ENCODE measurements at places on chromosomes 16 and 17.

- H3K27ac ChIP-seq, result no peak overlapping the region
- DNase-seq, result no peak
- peaks cover 19% of the 10 kb centered on the region for H3K27me3 ChIP-seq
- peaks cover 23% of the 10 kb centered on the region for H3K36me3 ChIP-seq
- H3K4me3 ChIP-seq, result peak overlapping the region; percentile 68
Measured at GRCh38 chr17:39208893-39209292, 8.8 kb downstream of the RPL19 start.

DNA sequence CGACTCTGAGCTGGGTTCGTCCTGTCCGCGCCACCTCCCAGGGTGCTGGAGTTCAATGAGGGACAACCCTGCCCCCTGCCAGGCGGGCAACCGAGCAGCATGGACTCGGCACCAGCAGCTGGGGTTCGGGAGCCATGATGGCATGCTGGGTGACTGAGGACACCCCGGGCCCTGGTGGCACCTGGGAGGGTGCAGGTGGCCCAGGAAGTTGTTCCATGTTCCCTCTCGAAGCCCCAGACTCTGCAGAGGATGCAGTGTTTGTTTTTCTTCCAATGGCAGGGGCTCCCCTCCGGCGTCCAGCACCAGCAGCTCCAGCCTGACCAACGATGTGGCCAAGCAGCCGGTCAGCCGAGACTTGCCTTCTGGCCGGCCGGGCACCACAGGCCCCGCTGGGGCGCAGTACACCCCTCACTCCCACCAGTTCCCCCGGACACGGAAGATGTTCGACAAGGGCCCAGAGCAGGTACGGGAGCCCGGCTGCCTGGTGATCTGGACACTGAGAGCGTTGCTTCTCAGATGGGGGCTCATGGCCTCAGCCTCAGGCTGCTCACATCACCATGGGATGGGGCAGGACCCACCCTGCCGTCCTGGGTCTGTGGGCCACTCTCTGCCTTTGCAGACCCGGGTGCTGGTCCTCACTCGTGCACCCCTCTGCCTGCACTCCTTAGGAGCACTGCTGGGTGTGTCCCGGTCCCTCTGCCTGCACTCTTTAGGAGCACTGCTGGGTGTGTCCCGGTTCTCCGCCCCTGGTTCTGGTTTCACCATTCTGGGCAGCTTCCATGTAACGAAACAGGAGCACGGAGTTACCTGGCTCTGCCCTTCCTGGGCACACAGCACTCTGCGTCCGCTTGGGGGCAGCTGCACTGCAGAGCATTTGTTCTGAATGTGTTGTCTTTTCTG lies 68.2 kb upstream of the CHMP6 start:
- no peaks in the 10 kb centered on the region for H3K4me1 ChIP-seq
- no peak overlapping the region for H3K27ac ChIP-seq
- DNase-seq, result no peak
- H3K4me3 ChIP-seq, result no peak overlapping the region
- H3K27me3 ChIP-seq, result no peaks in the 10 kb centered on the region

DNA sequence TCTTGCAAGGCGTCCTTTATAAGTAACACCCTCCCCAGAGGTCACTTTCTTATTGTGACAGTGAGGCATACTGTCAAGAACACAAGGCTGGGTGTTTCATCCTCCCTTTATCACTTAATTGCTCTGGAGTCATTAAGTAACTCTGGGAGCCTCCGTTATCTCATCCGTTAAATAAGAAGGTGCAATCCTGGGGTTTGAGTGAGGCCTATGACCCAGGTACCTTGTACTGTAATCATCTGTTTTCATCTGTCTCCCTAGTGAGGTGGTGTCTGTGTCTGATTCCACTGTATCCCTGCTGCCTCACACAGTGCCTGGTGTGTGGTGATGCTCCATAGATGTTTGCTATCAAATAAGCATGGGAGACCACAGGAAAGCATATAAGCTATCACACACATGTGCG lies 17.7 kb downstream of the TNS4 start:
- H3K36me3 ChIP-seq, result peaks cover 5% of the 10 kb centered on the region
- H3K27me3 ChIP-seq, result no peaks in the 10 kb centered on the region
- peaks cover 73% of the 10 kb centered on the region for H3K4me1 ChIP-seq
- H3K4me3 ChIP-seq, result no peak overlapping the region

DNA sequence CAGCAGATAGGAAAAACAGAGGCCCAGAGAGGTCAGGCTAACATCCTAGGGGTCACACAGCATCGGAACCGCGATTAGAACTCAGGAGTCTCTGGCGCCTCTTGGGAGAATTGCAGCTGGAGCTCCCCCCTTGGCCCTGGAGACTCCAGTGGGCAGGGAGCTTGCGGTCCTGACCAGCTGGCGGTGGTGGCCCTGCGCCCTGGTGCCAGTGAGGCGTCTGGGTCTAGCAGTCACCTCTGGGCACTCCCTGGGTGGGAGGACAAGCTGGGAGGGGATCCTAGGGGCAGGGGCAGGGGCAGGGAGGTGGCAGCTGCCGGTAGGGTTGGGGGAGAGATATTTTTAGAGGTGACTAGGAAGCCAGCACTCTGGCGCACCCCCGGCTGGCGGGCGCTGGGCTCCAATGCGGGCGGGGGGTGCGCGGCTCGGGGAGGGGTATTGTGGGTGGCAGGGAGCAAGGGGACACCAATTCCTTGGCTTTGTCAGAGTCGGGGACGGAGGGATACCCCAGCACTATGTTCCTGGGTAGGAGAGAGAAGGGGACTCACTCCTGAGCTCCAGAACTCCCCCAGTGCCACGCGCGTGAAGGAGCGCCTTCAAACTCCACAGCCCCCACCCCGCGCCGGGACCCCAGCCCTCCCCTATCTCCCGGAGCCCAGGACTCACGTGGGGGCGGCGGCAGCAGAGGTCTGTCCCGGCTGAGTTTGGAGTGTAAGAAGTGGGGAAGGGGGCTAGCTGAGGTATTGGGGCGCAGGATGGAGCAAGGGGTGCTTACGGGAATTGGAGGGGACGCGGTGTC lies 584 bp downstream of the PHOSPHO1 start:
- H3K27ac ChIP-seq, result peak overlapping the region; percentile 80
- H3K27me3 ChIP-seq, result peaks cover 5% of the 10 kb centered on the region
- peak overlapping the region; percentile 86 for H3K4me3 ChIP-seq
- peaks cover 29% of the 10 kb centered on the region for H3K4me1 ChIP-seq
- no peak for DNase-seq

GRCh38 chr16:9159839-9160550 lies 68.6 kb downstream of the HAPSTR1 start:
- H3K36me3 ChIP-seq, result no peaks in the 10 kb centered on the region
- no peak overlapping the region for H3K27ac ChIP-seq
- no peak for DNase-seq
- peaks cover 23% of the 10 kb centered on the region for H3K27me3 ChIP-seq

DNA sequence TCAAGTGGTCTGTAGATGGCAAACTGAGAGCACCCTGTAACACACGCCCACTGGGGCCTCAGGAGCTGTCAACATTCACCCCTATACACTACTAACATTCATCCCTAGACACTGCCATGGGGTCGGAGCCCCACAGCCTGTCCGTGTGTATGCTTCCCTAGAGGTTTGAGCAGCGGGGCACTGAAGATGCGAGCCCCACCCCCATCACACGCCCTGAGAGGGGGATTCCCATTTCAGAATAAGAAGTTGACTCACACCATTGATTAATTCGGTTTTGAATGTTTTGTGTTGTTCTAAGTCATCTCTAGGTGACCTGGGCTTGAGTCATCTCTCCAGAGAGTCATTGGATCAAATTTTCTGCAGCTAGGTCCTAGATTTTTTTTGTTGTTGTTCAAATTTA lies 37.3 kb upstream of the MMD start:
- peaks cover 38% of the 10 kb centered on the region for H3K27me3 ChIP-seq
- no peak overlapping the region for H3K27ac ChIP-seq
- H3K4me1 ChIP-seq, result no peaks in the 10 kb centered on the region
- H3K36me3 ChIP-seq, result no peaks in the 10 kb centered on the region

- peaks cover 6% of the 10 kb centered on the region for H3K27me3 ChIP-seq
- H3K4me3 ChIP-seq, result no peak overlapping the region
- no peaks in the 10 kb centered on the region for H3K36me3 ChIP-seq
Measured at GRCh38 chr16:82317411-82318167, 147.6 kb upstream of the MPHOSPH6 start.

GRCh38 chr17:78780335-78780734 lies 1.7 kb downstream of the CYTH1 start:
- H3K27me3 ChIP-seq, result no peaks in the 10 kb centered on the region
- peak overlapping the region; percentile 87 for H3K4me3 ChIP-seq
- peaks cover 43% of the 10 kb centered on the region for H3K4me1 ChIP-seq
- peak overlapping the region; percentile 94 for H3K27ac ChIP-seq
- DNase-seq, result no peak

GRCh38 chr17:39738568-39738901 lies 797 bp downstream of the GRB7 start:
- H3K27ac ChIP-seq, result peak overlapping the region; percentile 51
- H3K36me3 ChIP-seq, result peaks cover 3% of the 10 kb centered on the region
- H3K4me1 ChIP-seq, result peaks cover 6% of the 10 kb centered on the region
- H3K27me3 ChIP-seq, result peaks cover 26% of the 10 kb centered on the region
- H3K4me3 ChIP-seq, result peak overlapping the region; percentile 19
- peak; percentile 34 for DNase-seq

DNA sequence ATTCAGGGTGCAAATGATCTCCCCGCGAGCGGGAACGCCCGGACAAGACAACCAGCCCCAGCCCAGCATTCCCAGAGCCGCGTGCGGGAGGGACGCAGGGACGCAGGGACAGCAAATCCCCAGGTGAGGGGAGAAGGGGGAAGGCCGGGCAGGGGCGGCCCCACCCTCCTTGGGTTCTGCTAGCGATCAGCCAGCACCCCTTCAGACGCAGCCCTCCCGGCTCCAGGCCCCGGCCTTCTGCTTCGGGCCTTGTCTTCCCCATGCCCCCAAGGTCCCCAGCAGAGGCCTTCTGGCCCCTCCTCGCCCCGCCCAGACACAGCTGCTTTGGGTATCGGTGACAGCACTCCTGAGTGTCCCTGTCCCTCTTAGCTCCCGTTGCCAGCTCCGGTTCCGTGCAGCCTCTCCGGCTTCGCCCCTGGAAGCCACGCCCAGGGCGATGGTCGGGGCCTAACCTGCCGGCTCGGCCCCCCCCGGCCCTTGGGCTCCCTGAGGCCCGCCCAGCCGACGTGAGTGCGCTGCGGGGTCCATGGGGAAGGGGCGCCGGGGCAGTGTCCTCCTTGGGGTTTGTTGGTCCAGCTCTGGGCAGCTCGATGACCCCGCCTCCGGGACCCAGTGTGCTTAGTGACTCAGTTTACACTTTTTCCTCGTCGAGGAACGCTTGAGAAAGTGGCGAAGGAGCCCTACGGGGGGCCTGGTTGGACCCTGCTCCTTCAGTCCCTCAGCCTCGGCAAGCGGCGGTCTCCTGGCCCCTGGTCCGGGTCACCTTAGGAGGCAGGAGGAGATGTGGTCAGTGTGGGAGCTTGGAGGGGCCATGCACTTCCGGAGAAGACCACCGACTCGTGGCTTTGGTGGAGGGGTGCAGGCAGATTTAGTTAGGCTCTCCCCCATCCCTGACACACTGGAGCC lies 50.5 kb upstream of the AMZ2 start:
- peak overlapping the region; percentile 90 for H3K4me3 ChIP-seq
- no peak for DNase-seq
- H3K36me3 ChIP-seq, result peaks cover 33% of the 10 kb centered on the region
- no peaks in the 10 kb centered on the region for H3K27me3 ChIP-seq
- peak overlapping the region; percentile 90 for H3K27ac ChIP-seq
